ENCODE measurements at places on chromosomes 13 and 19.

- no peak for DNase-seq
Measured at GRCh38 chr19:2973229-2973628, 4.1 kb upstream of the TLE6 start.

DNA sequence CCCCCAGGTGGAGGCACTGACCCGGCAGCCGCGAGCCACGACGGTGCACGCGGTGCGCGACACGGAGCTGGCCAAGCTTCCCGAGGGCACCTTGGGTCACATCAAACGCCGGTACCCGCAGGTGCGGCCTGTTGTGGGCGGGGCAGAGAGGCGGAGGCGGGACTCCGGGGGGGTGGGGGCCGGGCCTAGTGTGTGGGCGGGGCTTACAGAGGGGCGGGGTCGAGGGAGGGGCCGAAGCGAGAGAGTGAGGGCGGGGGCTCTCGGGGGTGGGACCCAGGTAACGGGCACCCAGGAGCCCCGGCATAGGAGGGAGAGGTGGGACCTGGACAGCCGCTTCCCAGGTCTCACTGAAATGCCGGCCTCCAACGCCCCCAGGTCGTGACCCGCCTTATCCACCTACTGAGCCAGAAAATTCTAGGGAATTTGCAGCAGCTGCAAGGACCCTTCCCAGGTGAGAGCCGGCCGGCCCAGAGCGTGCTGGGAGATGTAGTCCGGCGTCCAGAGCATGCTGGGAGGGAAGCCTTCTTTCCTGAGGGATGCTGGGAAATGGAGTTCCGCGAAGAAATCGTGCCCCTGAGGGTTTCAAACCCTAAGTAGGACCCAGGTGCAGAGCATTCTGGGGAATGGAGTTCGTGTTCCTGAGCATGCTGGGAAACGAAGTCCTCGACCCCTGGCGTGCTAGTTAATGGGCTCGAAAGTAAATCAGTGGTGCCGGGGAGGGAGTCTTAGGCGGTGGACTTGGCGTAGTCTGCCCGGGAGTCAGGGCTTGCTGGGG lies 15.7 kb downstream of the PNPLA6 start:
- DNase-seq = peak; percentile 28

GRCh38 chr19:27657271-27658051 lies 1555.5 kb downstream of the UQCRFS1 start:
- DNase-seq = no peak

DNA sequence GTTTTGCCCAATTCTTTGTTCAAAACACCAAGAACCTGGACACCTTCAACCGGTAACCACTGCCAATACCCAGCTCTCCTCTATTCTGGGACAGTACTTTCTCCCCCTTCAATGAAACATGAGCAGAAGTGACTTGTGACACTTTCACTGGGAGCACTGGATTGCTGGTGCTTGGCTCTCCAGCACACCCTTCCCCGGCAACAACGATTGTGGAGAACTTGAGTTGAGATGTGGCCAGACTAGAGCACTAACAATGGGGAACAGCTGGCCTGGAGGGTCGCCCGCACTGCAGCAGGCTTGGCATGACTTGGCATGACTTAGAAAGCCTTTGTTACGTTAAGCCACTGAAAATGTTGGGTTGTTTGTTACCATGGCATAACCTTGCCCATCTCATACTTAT lies 7.5 kb upstream of the B3GLCT start:
- DNase-seq = no peak

GRCh38 chr19:33039108-33039599 lies 25.5 kb downstream of the RHPN2 start:
- DNase-seq = no peak

- DNase-seq = no peak
Measured at GRCh38 chr19:33294058-33294798, 8.1 kb downstream of the CEBPA start.

GRCh38 chr13:99281811-99282263 lies 23.7 kb upstream of the GPR18 start:
- DNase-seq = no peak

- no peak for DNase-seq
Measured at GRCh38 chr19:4816202-4816949, 15.1 kb downstream of the TICAM1 start.

DNA sequence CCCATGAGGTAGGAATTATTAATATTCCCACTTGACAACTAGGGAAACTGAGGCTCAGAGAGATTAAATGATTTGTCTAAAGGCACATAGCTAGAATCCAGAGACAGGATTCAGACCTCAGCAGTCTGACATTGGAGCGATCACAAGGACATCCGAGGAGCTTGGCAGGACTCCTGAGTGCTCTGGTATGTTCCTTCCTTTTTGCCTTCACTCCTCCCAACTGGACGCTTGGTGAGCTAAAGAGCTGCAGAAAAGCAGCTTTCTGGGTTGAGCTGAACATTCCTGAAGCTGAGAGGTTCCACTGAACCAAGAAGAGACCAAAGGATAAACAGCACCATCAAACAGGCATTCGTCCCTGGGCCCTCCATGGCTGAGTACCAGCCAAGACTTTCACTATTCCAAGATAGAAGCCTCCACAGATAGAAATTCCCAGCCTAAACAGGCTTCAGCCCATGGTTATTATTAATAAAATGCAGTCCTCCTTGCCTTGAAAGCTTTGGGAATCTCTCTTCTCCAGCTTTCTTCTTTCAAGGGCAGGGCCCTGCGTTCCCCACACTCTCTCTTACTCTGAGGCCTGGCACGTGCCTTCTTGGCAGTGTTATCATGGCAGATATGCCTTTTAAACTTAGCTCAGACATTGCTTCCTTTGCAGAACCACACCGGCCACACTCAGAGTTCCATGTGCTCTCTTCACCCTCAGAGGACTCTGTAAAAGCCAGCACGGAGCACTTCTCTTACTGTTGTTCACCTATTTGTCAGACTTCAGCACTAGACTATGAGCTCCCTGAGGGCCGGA lies 97.1 kb downstream of the CYSLTR2 start:
- no peak for DNase-seq

DNA sequence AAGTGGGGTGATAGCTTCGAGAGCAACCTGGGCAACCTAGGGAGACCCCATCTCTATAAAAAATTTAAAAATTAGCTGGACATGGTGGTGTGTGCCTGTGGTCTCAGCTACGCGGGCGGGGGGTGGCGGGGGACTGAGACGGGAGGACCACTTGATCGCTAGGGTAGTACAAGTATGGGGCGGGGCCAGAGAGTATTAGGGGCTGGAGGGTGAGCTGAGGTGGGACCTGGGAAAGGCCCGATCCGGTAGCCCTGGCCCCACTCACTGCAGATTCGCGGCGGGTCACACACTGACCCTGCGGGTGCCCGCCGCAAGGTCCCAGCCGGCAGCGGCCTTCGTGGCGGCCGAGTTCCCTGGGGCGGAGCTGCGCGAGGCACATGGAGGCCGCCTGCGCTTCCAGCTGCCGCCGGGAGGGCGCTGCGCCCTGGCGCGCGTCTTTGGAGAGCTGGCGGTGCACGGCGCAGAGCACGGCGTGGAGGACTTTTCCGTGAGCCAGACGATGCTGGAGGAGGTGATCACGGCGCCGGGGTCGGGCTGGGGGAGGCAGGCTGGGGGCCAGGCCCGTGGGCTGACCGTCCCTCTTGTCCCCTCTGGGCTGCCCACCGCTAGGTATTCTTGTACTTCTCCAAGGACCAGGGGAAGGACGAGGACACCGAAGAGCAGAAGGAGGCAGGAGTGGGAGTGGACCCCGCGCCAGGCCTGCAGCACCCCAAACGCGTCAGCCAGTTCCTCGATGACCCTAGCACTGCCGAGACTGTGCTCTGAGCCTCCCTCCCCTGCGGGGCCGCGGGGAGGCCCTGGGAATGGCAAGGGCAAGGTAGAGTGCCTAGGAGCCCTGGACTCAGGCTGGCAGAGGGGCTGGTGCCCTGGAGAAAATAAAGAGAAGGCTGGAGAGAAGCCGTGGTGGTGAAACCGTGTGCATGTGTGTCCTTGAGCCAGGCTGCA lies 2.0 kb upstream of the ARHGAP45 start:
- DNase-seq = peak; percentile 69

DNA sequence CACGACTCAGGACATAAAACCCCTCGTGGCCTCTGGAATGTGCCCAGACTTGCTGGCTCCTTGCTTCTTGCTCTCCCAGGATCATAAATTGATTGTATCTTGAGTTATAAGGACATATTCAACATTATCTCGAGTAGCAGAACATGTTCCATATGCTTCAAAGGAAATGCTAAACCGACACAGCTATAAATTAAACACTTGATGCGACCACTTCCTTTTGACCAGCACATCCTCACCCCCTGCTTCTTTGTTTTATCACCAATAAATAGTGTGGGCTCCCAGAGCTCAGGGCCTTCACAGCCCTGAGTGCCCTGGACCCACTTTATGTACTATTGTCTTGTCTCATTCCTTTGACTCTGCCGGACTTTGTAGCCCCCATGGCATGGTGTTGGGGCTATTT lies 157.0 kb upstream of the PABPC3 start:
- no peak for DNase-seq

DNA sequence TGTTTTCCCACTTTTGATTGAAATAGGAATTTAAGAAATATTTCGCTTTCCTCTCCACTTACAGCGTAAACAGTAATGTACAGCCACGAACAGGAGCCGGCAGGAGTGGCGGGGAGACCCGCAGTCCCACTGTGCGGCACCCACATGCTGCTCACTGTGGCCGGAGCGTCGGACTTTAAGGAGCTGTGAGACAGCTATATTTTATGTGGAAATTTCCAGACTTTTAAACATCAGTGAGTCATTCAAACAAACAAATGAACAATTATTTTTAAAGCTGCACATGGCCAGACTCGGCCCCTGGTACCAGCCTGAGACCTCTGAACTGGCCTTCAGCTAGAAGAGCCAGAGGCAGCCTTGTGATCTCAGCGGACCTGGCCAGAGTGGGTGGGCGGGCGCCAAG lies 52.5 kb downstream of the CRYL1 start:
- no peak for DNase-seq

GRCh38 chr13:24012648-24013047 lies 115.3 kb upstream of the C1QTNF9B start:
- DNase-seq = no peak

GRCh38 chr13:98576200-98576945 lies 534 bp downstream of the STK24 start:
- DNase-seq = no peak

DNA sequence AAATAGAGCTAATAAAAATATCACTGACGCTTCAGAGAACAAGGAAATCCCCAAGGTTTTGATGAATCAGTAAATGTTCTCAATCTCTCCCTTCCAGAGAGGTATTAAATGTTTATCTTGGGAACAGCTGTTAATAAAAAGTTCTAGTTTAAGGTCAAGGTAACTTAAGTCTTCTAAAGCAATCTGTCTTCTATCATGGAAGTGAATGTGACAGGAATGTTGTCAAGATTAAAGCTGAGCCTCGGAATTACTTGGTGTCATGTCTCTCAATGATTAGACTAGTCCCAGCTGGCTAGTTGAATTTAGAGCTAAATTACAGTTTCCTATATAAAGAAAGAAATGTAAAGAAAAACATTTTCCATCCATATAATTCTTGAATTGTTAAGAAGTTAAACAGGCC lies 23.4 kb downstream of the ESD start:
- DNase-seq = no peak

- DNase-seq = no peak
Measured at GRCh38 chr13:75415694-75416093, 66.3 kb downstream of the TBC1D4 start.

DNA sequence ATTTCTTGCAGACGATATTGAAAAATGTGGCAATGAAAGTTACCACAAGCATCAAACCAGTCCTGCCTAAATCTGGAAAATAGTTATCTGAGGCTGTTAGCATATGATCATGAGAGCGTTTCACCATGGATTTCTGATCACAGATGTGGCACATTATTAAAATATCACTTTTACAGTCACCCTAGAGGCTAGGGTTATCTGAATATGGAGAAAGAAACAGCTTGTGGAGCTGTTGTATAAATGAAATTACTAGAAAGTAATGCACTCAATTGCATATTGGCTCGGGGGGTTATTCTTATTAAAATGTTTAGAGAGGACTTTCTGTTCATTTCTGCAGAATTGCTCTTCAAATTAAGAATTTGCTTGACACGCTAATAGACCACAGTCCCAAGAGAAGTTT lies 35.6 kb downstream of the ALOX5AP start:
- DNase-seq = no peak

GRCh38 chr19:2856457-2857050 lies 10.6 kb upstream of the ZNF556 start:
- no peak for DNase-seq

DNA sequence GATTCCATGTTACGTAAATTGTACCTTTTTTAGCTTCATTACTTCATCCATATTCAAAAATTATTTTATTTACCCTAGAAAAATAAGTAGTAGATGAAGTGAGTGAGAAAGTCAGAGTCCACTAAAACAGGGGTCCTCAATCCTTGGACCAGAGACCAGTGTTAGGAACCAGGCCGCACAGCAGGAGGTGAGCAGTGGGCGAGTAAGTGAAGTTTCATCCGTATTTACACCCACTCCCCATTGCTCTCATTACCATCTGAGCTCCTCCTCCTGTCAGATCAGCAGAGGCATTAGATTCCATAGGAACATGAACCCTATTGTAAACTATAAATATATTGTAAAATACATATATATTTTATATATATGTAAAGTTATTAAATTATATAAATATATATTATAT lies 119.0 kb downstream of the PAN3 start:
- DNase-seq = no peak

DNA sequence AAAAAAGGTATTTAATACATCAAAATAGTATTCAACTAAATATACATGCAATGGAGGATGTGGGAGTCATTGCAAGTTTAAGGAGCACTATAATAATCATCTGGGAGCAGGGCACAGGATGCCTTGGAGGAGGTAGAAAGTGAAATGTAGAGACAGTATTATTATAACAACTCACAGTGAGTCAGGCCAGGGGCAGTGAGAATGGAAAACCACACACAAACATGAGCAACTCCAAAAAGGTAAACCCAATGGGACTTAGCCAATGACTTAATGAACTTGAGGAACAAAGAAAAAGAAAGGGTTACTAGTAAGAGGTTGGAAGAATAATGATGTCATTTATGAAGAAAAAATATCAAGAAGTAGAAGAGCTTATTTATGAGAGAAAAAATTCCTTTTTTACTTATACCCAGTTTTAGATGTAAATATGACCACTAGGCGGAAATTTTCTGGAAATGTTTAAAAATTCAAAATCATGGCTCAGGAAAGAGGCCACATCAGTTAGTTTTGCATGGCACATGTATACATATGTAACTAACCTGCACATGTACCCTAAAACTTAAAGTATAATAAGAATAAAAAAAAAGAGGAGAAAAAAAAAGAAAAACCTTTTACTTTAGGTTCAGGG lies 389.3 kb downstream of the SUCLA2 start:
- DNase-seq = no peak

DNA sequence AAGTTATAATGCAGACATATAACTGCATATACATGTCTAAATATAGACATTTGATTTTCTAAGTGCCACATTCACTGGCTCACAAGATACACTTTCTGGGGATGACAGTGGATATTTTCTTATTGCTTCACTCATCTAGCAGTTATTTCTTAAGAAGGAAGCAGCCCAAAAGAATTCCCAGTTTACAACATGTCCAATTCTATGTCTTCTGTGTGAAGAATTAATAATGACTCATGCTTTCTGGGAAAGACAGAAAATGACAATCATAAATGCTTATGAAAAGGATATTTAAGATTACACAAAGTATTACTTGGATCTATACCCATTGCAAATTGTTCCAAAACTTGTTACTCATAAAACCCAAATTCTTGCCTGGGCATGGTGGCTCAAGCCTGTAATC lies 543.4 kb downstream of the SUCLA2 start:
- DNase-seq = no peak

- no peak for DNase-seq
Measured at GRCh38 chr19:28730791-28731512, 482.0 kb downstream of the UQCRFS1 start.

Measured in stimulated activated CD8-positive, alpha-beta memory T cell treated with anti-CD3 and anti-CD28 coated beads, Interleukin-15, amount 100 ng/mL, for 48 hours (primary cell).